Cardiac fibroblast (primary cell): ENCODE measurements at places on chromosomes 3 and 15.
A peak's percentile ranks its signal among the peaks of the same experiment; 100 is the strongest.

DNA sequence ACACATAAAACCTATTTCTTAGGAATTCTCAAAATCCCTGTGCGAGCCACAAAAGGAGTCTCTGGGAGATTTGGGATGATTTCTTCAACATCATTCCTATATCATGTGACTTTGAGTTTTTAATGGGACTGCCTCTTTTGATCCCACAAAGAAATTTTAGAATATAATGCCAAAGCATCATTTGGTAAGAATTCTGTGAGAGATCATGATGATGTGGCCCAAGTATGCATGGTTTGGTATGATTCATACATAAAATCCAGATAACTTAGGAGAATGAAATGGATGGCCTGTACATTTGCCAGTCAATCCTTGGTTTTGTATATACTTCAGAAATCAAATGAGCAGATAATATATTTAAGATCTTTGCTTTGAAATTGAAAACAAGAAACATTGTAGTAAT lies 61.3 kb downstream of the UBE2E2 start:
- peak; percentile 59 for DNase-seq

DNA sequence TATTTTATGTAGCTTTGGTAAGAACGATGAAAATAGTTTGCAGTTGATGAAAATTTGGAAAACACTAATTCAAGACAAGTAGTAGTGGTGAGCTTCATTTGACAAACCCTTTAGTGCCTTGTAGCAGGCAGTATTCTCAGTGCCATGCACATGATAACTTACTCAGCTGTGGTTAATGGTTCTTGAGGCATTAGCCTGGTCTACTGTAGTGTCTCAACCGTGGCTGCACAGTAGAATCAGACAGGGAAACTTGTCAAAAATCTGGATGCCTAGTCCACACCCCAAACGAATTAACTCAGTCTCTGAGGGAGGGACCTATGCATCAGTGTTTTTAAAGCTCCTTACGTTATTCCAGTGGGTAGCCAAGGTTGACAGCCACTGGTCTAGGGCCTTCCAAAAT lies 45.4 kb downstream of the PSMD6 start:
- DNase-seq: no peak

- peak; percentile 22 for DNase-seq
Measured at GRCh38 chr15:99425657-99426301, 140.0 kb upstream of the MEF2A start.

- DNase-seq: peak; percentile 65
Measured at GRCh38 chr3:158685159-158685558, 12.7 kb upstream of the LXN start.

DNA sequence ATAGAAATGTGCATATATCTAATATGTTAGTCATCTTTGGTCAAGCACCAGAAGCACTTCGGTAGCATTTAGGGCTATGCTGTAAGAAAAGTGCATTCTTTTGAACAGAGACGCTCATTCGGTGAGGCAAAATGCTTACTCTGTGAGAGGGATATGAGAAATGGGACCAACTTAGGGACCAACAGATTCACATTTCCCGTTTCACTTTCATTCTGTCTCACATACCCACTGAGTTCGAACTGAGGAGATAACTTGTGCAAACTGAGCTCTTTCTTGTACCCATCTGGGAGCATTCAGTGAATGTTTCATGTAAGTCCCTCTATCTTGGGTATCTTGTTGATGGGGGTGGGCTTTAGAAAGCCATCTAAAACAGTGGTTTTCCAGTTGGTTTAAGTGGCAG lies 135.3 kb downstream of the FEZF2 start:
- no peak for DNase-seq

DNA sequence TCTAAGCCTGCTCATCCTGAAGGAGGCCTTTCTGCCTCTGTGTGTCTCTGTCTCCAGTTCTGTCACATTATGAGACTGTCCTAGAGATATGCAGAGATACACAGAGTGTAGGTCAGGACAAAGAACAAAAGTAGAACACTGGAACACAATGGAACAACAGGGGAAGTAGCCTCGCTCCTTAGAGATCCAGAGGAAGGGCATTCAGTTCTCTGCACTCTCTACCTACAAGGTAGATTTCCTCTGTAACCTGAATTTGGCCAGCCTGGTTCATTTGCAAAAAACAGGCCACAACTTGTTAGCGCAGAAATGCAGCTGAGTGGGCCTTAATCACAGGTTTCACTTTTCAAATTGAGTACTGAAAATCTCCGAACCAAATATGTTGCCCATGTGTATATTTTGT lies 19.4 kb downstream of the NEK10 start:
- no peak for DNase-seq

DNA sequence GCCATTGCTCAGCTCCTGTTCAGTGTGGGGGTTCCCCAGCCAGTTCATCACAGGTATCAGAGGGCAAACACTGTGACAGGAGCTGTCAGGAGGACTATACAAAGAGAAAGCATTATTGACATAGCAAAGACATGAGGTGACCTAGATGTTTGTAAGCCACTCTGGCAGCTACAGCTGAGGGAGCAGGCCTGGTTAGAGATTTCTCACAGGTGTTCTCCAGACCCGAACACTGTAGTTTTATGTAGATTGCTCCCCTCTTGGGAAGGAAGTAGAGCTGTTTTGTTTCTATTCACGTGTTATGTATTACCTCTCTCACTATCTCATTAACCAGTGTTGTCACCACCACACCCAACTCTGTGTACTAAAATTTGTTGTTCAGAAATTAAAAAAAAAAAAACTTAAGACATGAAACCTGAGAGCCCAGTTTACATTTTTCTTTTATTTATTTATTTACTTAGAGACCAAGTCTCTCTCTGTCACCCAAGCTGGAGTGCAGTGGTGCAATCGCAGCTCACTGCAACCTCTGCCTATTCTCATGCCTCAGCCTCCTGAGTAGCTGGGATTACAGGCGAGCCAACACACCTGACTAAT lies 123.7 kb downstream of the RBPMS2 start:
- no peak for DNase-seq

DNA sequence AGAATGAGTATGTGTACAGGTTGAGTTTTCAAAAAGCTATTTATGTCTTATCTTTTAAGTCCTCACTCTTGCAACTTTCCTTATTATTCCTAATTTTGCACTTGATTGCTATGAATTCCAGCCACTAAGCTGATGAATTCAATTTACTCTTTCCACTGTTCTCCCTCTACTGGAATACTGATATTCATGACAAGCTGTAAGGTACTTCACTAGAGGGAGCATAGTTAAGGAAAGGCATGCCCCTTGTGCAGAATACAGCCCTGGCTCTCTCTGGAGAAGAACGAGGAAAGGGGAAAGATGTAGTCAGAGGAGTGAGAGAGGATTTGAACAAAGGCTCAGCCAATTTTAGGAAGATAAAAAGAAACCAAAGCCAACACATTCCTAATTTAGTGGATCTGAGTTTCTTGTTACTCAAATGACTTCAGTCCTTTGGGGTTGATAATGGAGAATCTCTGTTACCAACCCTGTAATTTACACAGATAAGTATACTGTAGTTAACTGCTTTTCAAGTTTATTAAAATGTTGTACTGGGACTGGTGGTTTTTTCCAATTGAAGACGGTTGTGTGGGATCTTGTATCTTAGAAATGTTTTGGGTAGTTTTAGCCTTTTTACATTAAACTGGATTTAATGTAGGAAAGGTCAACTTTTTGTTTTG lies 4.0 kb downstream of the SCAANT1 start:
- DNase-seq: peak; percentile 70

DNA sequence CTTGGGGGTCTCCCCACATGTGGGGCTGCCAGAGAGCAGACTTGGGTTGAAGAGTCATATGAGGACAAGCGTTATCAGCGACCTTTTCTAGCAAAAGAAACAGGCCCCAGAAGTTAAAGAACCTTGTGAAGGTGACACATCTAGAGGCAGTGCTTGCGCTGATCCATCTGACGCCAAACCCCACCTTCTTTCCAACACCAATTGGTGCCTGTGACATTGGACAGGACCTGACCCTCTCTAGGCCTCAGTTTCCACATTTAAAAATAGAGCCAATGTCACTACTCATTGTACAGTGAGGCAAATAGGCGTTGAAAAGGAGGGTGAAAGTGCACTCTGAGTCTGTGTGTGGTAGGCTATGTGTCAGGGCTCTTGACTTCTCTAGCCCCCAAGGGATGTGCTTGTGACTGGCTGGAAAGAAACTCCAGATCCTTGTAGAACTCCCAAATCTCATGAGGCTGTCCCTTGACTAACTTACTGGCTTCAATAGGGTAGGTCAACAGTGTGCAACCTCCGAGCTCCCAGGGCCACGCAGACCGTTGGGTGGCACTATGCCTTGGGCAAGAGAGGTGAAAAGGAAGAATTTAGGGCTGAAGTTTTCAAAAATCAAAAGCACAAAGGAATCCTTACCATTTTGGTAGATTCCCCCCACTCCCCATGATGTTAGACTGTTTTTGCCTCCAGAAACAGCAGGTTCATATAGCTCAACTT lies 666 bp upstream of the FAM219B start:
- peak; percentile 17 for DNase-seq

DNA sequence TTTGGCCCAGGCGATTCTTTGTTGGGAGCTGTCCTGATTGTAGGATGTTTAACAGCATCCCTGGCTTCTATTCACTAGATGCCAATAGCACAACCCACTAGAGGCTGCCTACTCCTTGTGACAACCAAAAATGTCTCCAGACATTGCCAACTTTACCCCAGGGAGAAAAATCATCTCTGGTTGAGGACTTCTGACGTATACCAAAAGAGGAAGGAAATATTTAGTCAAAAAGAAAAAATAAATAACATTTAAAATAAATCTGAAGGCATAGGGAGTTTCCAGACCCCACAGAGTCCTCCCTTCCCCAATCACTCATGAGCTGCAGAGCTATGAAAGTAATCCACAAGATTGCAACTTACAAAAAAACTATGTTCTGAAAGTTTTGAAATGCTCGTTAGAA lies 61.0 kb downstream of the MECOM start:
- DNase-seq: no peak

- no peak for DNase-seq
Measured at GRCh38 chr3:113981803-113982202, 34.0 kb downstream of the ZDHHC23 start.

- peak; percentile 90 for DNase-seq
Measured at GRCh38 chr15:52735231-52736089, 54.7 kb downstream of the ONECUT1 start.

GRCh38 chr3:50242851-50243542 lies 7.0 kb downstream of the GNAI2 start:
- DNase-seq: peak; percentile 87

- peak; percentile 71 for DNase-seq
Measured at GRCh38 chr3:190811775-190812480, 50.6 kb downstream of the GMNC start.

GRCh38 chr3:184968115-184968514 lies 156.1 kb downstream of the VPS8 start:
- no peak for DNase-seq

DNA sequence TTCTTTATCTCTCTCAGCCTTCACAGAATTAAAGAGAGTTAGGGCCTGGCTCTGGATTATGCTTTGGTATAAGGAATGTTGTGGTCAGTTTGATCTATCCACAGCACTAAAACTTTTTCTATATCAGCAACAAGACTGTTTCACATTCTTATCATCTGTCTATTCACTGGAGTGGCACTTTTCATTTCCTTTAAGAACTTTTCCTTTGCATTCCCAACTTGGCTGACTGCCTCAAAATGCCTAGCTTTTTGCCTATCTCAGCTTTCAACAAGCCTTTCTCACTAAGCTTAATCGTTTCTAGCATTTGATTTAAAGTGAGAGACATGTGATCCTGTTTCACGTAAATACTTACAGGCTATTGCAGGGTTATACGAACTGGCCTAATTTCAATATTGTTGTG lies 471.8 kb downstream of the GBE1 start:
- peak; percentile 11 for DNase-seq

- DNase-seq: no peak
Measured at GRCh38 chr15:53978253-53978906, at the start of gene UNC13C. UNC13C (plus strand) TSS chr15:53978441; CDS start chr15:54012904, 34,463 bp downstream.

- DNase-seq: no peak
Measured at GRCh38 chr3:9373465-9373864, 10.6 kb downstream of the THUMPD3 start.

- DNase-seq: no peak
Measured at GRCh38 chr3:78066287-78066686, 1026.4 kb downstream of the ROBO2 start.

DNA sequence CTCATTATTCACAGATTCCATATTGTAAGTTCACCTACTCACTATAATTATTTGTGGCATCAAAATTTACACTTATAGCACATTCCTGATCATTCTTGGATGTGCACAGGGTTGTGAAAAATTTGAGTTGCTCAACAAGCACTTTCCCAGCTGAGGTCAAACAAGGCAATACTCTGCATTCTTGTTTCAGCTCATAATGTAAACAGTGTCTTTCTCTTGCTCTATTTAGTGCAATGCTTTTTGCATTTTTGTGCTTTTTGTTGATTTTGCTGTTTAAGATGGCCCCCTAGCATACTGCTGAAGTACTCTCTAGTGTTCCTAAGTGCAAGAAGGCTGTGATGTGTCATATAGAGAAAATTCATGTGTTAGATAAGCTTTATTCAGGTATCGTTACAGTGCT lies 66.7 kb upstream of the TNIK start:
- DNase-seq: peak; percentile 72

- DNase-seq: no peak
Measured at GRCh38 chr3:194194757-194195085, 58.8 kb downstream of the HES1 start.

DNA sequence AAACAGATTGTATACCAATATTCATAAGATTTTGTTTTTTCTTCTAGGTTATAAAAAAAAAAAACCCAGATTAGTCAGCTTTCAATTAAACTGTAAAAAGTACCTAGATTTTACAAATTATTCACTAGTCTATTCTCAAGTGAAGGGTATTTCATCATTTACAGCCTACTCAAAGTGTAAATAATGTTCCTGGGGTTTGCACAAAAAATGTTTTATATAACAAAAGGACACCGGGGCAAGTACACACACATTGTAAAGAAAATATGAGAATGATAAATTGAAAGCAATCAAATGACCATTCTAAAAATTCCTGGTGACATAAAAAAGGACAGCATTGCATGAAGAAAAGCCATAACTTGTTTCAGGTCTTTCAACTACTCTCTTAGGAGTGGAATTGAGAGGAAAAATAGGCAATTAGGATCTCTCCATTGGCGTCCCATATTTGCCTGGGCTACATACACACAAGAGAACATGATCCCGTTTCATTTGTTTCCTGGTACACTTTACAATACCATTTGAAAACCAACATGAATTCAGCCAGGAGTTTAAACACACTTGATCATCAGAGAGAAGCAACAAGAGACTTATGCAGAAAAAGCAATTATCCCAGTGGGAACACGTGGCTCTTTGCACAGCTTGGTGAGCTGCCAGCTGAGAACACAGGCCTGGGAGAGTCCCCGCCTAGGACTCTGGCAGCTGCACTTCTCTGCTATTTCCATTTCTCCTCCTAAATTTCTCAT lies 1039.2 kb downstream of the ROBO1 start:
- DNase-seq: peak; percentile 54

- DNase-seq: no peak
Measured at GRCh38 chr3:100912571-100912970, 80.7 kb downstream of the ABI3BP start.

DNA sequence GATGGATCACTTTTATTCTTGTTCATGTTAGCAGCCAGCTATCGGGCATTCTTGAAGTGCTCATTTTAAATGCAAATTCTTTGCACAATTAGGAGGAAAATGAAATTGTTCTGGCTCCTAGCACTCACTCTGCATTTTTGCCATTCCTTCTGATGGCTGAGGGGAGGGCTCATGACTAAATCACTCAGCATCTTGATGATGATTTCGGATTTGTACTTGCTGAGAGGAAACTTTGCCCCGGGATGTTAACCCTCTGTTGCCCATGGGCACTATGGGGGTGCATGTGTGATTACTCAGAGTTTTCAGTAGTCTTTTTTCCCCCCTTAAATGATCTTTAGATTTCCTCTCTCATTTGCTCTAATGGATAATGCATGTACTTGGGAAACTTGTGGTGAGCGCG lies 299.6 kb upstream of the C2CD4B start:
- peak; percentile 52 for DNase-seq
